ENCODE measurements at places on chromosomes 6 and 20.

DNA sequence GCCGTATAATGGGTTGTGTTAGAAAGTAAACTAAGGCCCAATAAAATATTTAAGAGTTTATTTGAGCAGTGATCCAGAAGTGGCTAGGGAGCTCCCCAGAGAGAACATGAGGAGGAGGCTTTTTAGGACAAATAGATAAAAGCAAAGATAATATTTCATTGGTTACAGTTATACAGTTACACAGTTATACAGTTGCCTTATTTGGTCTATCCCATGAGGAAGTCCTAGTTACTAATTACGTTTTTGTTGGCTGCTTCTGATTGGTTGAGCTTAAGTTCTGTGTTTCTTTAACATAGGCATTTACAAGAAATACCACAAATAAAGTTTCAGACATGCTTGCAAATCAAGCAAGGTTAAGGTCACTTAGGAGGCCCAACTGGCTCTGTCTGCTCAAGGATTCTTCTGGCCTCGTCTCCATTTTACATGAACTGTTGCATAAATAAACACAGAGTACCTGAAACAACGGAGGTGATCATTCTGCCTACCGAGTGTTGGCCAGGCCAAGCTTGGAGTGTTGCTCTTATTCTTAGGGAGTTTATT is 7.0 kb downstream of the UBD start:
- DNase-seq = peak; percentile 32

GRCh38 chr6:23003671-23004467 is 434.5 kb downstream of the HDGFL1 start:
- peak; percentile 36 for DNase-seq

DNA sequence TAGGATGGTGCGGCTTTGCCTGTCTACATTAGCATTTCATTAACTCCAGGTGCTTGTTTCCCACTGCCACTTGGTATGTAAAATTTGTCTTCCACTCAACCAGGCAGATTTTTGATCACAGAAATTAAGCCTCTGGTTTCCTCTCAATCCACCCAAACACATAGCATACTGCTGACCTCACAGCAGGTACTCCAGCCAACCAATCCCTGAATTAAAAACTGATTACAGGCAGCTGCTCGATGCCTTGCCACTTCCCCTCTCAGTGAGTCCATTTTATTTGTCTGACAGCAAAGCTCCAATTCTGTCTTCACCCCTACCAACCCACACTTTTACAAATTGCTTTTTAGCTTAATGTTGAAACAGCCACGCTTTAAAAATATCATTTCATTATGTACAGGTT is 95.2 kb downstream of the PLCB1 start:
- no peak for DNase-seq

GRCh38 chr6:44074813-44075646 is 52.2 kb downstream of the MRPL14 start:
- DNase-seq = no peak

DNA sequence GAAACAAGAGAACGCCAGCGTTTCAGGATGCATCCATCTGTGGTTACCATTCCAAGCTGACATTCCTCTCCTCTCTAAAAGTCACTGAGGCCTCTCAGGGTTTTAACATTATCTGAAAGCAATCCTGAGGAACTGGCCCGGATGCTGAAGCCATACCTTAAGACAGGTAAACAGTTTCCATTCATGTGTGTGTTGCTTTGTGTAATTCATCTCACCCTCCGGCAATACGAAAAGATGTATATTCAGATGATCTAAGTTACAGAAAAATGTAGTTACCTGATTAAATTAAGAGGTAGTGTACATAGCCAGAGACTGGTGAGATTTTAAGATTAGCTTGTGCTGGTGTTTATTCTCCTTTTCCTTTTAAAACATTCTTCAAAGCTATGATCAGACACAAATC is 68.4 kb upstream of the BACH2 start:
- DNase-seq = no peak

DNA sequence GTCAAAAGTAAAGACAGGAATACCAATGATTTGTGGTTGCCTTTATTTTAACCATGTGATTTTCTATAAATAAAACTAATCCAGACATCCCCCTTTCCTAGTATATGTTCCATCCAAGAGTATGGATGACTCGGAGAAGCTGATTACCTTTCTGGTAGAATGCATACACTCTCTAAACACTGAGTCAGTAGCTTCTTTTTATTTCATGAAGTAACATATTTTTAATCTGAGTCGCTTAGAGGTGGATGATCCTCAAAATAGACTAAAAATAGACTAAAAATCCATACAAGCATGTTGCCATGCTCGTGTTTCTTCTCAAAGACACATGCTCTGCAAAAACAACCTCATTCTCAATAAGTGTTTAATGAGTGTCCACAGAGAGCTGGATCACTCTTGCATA is 263.7 kb downstream of the COL12A1 start:
- DNase-seq = no peak

- no peak for DNase-seq
These were observed 83.6 kb downstream of the PLEKHG1 start for GRCh38 chr6:150683320-150683719.

- DNase-seq = no peak
These were observed 29.9 kb upstream of the FAM210B start for GRCh38 chr20:56328861-56329260.

DNA sequence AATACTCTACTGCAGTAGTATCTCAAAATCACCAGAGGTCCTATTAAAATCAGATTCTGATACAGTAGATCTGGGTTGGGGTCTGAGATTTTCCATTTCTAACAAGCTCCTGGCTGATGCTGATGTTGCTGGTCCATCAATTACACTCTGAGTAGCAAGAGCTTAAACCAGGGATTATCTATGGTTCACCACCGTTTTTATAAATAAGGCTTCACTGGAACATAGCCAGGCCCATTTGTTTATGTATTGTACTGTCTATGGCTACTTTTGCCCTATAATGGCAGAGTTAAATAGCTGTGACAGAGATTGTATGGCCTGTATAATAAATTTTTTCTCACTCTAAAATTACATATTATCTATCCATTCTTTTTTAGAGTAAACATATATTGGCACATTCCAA is 53.0 kb downstream of the NUDT3 start:
- DNase-seq = no peak

- DNase-seq = no peak
These were observed 17.1 kb upstream of the TINAG start for GRCh38 chr6:54291146-54291545.

GRCh38 chr20:60000271-60001042 is 42.2 kb downstream of the CDH26 start:
- DNase-seq = no peak

DNA sequence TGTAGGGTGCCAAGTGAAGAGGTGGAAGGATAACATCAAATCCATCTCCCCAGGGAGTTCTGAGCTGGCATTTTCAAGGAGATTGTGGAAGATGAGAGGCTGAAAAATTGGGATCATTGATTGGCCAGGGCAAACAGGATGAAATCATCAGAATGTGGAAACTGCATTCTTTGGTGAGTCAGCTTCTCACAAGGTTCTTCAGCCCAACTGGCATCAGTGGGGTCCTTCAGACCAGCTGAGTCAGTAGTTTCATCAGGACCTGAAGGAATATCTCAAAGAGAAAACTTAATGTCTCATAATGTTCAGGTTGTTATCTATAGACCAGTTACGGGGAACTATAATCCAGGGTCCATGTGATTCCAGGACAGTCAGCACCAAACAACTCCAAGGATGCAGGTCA is 195.8 kb downstream of the HAO1 start:
- DNase-seq = no peak

- DNase-seq = no peak
These were observed 1.6 kb upstream of the SLC35B3 start for GRCh38 chr6:8436966-8437365.

DNA sequence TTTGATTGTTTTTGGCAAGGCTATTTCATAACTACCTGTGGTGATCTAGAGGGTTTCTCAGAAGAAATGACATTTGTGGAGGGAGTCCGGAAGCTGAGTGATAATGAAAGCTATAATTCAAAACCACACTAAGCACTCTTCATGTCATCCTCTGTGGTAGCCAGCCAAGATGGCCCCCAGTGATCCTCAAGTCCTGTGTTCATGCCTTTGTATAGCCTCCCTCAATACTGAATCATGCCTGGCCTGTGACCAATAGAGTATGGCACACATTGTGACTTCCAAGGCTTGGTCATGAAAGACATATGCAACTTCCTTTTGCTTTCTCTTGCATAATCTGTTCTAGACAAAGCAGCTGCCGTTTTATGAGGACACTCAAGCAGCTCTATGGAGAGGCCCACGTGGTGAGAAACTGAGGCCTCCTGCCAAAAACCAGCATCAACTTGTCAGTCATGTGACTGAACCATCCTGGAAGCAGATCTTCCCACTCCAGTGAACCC is 12.8 kb upstream of the DNAAF9 start:
- DNase-seq = no peak

- DNase-seq = no peak
These were observed 261.3 kb downstream of the SOD2 start for GRCh38 chr6:159431750-159432149.

DNA sequence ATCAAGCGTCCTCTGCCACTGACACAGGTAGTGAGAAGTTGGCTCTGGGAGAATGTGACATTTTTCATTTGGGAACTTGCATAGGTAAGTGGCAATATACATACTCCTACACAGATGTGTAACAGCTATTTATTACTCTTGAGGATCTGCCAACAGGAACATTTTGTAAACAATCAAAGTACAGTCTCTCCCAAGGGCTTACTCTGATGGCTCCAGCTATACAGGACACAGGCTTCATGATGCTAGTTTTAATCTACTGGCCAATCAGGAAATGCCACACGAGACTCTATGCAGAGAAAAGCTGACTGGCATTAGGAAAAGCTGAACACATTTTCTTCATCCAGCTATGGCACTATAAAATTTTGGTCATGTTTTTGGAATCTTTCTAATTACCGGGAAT is 57.8 kb downstream of the POPDC3 start:
- DNase-seq = no peak

DNA sequence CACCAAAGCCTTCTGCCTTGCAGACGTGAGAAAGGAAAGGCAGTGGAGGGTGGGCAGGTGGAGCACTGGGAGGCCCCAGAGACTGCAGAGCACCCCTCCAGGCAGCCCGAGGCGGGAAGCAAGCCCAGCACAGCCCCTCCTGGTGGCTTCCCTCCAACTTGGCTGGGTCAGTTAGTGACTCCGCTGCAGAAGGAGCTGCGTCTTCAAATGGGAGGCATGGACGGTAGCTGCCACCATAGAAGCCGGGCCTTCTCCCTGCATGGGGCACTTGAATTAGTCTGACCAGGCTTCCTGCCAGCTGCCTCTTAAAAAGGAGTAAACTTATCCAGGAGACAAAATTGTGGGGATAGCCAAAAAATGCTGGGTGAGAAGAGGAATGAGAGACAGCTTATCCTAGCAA is 88.0 kb upstream of the RPS6KA2 start:
- no peak for DNase-seq

GRCh38 chr6:87165185-87165584 is 9.8 kb downstream of the ZNF292 start:
- DNase-seq = no peak

GRCh38 chr20:62914970-62915457 is 11.3 kb downstream of the DIDO1 start:
- DNase-seq = no peak

GRCh38 chr6:143982968-143983367 is 25.1 kb downstream of the PLAGL1 start:
- no peak for DNase-seq

GRCh38 chr20:63536997-63537524 is at the start of gene PTK6:
Gene PTK6, minus strand, starts transcription at chr20:63537376. Its CDS starts 62 bp downstream, at chr20:63537314.
- DNase-seq = no peak

- DNase-seq = no peak
These were observed 9.9 kb upstream of the SLC17A3 start for GRCh38 chr6:25883991-25884390.

DNA sequence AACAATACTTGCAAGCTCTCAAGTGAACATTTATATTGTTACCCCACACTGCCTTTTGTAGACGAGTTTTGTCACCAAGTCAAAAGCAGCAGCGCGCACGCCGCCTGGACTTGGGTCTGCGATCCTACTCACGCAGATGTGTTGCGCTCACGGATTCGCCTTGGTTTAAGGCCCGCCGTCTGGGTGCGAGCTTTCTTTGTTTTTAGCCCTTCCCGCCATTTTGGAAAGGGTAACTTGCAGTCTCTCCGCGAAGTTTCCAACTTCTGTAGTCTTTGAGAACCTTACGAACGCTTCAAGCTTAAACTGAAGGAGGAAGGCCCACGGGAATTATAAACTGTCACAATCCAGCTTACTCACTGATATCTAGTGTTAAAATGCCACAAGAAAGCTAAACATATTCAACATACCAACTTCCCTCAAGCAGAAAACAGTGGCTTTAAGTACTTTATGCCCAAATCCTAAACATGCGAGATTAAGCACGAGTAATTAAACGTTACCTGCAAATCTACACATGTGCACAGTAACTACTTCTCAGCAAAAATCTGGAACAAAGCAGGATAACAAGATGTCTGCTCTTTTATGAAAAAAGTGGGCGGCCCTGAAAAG is 80.4 kb upstream of the BTN3A2 start:
- no peak for DNase-seq

GRCh38 chr6:131958095-131958494 is 6.9 kb upstream of the CCN2 start:
- DNase-seq = no peak

DNA sequence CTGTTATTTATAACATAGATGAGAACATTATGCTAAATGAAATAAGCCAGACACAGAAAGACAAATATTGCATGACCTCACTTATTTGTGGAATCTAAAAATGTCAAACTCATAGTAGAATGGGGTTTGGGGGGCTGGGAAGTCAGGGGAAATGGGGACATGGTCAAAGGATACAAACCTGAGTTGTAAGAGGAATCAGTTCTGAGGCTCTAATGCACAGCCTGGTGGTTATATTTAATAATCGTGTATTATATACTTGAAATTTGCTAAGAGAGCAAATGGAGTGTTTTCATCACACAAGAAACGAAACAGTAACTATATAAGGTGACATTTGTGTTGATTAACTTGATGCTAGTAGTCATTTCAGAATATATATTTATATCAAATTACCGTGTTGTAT is 40.8 kb upstream of the GFOD1 start:
- no peak for DNase-seq

- DNase-seq = no peak
These were observed 495.3 kb upstream of the RNF217 start for GRCh38 chr6:124466949-124467348.

DNA sequence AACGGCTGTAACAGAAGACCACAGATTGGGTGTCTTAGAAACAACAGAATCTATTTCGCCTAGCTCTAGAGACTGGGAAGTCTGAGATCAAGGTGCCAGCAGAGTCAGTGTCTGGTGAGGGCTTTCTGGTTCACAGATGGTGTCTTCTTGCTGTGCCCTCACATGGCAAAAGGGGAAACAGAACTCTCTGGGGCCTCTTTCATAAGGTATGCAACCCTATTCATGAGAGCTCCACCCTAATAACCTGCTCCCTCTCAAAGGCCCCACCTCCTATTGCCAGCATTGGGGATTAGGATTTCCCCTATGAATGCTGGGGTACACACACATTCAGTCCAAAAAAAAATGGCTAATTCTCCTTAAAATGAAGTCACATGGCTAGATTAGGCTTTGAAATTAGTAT is 10.0 kb downstream of the TXNDC5 start:
- no peak for DNase-seq

All from tibial nerve (tissue), 4 donors.